Omental fat pad (tissue), 4 donors: ENCODE measurements at places on chromosomes 2 and 18.

GRCh38 chr2:71952572-71953188 is 195.0 kb downstream of the CYP26B1 start:
- no peak for DNase-seq

- no peak for DNase-seq
These were observed 129.7 kb downstream of the MAP4K4 start for GRCh38 chr2:101827246-101827645.

GRCh38 chr2:46298272-46298521 is 990 bp downstream of the EPAS1 start:
- no peak for DNase-seq

GRCh38 chr18:10526561-10526949 is 728 bp downstream of the NAPG start:
- no peak for DNase-seq

GRCh38 chr2:28802975-28803429 is 7.6 kb upstream of the SPDYA start:
- DNase-seq = no peak

DNA sequence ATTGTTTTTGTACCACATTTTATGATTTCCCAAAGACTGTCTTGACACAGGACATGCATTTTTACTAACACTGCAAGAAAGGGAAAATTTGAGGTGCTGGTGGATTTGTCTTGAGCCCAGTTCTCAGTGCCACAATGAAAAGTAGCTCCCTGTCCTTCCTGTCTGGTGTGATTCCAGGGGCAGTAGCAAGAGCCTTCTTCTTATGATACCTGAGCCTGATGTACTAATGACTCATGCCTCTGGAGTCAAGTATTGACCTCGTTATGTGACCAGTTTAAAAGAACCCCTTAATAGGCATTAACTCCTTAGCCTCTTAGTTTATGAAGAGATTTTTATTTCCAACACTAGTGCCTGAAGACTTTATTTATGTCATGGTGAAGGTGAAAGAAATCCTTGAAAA is 728.6 kb downstream of the SLC4A3 start:
- DNase-seq = no peak

GRCh38 chr2:65366595-65367125 is 65.7 kb downstream of the SPRED2 start:
- no peak for DNase-seq

GRCh38 chr18:79790996-79791972 is 6.5 kb upstream of the KCNG2 start:
- peak; percentile 62 for DNase-seq

- DNase-seq = no peak
These were observed 232.4 kb downstream of the MTX2 start for GRCh38 chr2:176501617-176502016.

DNA sequence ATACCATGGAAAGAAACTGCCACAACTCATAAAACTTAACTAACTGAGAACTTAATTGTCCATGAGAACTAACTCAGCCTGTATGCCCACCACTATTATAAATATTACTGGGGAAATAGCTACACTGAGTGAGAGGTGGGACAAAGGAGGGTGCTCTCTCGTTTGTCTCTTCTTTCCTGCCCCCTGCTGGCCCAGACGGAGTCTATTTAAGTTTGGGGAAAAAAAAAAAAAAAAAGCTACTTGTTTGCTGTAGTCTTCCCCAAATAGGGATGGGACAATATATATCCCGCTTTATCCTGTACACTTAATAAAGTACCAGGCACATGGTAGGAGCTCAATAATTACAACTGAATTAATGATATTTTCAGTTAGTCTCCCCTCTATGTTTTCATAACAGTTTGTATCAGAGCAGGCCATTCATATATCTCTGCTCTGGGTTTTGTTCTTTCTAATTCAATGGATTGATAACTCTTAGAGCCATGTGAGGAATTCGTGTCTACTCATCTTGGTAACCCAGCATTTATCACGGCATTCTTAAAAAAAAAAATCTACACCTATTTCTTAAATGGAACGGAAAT is 647.6 kb upstream of the PKDCC start:
- DNase-seq = no peak

- no peak for DNase-seq
These were observed 16.2 kb upstream of the ALPP start for GRCh38 chr2:232362174-232362900.

DNA sequence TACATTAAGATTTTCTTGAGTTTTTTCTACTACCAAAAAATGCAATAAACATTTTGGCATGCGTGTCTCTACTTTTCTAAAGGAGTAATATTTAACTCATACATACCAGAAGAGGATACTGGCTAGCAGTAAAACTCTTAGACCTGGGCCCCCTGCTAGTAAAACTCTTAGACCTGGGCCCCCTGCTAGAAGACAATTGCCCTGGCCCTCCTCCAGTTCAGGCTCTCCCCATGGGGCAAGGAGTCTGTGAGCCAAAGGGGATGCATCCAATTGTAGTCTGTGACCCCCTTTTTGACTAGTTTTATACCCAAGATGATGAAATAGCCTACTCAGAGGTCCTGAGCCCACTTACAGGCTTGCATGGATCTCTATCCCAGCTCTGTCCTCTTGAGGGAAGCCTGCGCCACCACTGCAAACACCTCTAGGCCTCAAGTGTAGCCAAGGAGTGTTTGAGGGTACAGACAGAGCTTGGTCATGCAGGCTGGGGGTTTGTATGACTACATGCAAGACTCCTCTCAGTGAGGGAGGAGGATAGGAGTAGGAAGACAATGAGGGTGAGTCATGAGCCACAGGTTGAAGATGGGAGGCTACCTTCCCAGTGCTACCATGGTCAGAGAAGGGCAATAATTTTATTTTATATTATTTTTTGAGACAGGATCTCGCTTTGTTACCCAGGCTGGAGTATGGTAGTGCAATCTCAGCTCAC is 45.2 kb upstream of the PGAP1 start:
- no peak for DNase-seq

DNA sequence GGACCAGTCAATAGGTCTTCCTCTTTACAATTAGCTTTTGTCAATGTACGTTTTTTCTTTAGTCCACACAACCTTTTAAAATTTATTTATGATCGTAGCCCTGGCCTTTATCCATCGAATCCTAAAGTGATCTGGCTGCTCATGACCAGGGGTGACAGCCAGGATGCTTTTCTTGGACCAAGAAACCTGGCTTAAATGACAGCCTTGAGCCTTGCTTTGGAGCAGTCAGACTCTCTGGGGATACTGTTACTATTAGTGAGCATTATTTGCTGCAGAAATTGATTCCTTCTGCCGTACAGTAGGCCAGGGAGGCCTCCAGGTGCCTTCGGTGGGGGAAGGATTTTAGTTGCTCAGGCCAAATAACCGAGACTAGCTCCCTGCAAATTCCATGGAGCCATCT is 70.2 kb downstream of the AGAP1 start:
- no peak for DNase-seq

DNA sequence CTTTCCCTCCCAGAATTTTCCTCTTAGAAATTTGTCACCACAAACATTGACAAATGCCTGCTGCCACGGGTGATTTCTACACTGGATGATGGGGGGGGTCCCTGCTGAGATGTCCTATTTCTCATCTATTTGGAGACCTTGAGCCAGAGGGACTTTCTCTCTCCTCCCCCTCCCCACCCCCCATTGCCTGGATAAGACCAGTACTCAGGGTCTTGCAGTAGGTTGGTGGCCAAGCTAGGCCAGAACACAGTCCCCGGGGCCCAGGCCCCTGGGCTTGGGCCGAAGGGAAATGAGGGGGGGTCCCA is 560 bp upstream of the DUSP2 start:
- DNase-seq = no peak

- DNase-seq = no peak
These were observed 919.3 kb upstream of the CDH2 start for GRCh38 chr18:29096079-29096770.

- no peak for DNase-seq
These were observed 82.1 kb downstream of the EIF2AK3 start for GRCh38 chr2:88545118-88545517.

- DNase-seq = no peak
These were observed 20.0 kb upstream of the ITGAV start for GRCh38 chr2:186569897-186570296.

GRCh38 chr18:9779630-9780029 is 71.5 kb downstream of the RAB31 start:
- DNase-seq = no peak

DNA sequence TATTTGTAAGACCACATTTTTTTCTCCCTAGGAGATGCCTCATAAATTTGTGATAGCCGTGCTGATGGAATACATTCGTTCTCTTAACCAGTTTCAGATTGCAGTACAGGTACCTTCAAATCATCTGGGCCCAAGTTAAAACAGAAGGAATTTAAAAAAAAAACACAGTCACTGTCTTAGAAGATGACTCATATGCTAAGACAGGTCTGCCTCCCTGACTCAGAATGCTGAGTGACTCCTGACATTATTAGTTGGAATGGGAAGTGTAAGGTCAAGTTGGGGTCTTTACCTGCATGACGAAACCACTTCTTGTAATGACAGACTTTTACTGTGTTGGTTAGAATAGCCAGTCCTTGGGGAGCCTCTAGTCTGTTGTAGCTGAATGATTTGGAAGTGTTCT is 26.3 kb downstream of the RMC1 start:
- DNase-seq = no peak

- no peak for DNase-seq
These were observed 24.1 kb downstream of the EIF2AK3 start for GRCh38 chr2:88603146-88603545.

DNA sequence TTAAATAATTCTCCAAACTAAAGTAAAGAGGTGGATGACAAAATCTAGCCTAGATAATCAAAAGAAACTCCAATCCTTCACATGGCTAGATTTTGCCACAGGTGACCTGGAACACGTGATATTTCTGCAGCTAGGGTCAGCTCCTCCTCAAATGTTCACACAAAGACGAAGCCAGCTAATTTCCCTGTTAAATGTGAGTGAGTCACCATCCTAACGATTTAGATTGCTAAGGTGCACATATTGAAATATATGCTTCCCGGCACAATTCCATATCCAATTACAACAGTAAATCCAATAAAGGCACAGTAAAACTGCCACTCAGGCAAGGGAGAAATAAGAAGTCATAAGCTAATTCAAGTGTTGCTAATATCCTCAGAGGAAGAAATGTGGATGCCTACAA is 28.7 kb downstream of the IKZF2 start:
- DNase-seq = no peak

GRCh38 chr18:4276953-4277585 is 178.0 kb downstream of the DLGAP1 start:
- DNase-seq = no peak

DNA sequence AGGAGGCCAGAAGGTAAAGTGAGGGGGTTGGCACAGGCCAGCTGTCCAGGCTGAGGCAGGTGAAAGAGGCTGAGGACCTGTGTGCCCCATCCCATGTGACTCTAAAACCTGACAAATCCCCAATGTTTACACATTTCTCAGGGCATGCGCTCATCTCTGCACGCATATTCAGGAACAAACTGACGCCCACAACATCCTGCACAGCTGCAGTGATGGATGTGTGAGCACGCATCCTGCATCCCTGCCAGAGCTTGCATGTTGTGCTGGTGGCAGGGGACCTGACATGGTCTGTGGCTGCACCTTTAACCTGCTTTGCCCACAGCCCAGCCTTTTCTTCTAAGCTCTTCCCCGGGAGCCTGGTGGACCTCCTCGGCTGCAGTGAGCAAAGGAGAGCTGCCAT is 83.1 kb downstream of the FBXO15 start:
- no peak for DNase-seq

DNA sequence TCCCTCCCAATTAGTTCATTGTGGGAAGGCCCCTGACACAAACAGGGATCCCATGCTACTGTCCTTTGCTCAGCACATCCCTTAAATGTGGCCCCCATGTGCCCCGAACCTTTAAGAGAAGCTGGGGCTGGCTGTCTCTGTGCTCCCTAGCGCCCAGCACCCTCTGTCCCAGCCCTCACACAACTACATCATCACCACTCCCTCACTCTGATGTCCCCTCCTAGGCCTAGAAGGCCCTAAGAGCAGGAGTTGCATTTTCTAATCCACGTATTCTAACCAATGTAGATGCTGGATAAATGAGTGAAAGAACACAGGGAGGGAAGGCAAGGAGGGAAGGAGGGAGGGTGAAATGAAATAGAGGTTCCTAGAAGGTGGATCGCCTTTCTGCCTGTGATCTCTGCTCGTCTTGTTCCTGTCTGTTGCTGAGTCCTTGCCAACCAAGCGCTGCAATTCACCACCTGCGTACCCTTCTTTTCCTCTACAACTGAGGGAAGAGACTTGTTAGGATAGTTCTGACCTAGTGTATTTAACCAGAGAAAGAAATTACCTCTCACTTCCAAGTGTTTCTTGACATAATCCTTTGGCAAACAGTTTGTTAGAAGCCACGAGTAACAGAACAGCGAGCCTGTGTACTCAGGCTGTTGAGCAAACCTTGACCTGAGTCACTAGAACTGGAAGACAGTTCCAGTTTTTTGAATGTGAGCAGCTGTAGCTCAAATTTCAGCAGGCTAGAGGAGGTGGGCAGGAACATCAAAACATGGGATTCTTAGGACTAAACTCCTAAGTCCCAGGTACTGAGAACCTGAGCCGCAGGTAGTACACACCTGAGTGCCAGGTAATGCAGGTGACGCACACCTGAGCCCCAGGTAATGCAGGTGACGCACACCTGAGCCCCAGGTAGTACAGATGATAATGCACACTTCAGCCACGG is 181.5 kb upstream of the ID2 start:
- no peak for DNase-seq

GRCh38 chr2:160384791-160385190 is 108.8 kb downstream of the RBMS1 start:
- no peak for DNase-seq

DNA sequence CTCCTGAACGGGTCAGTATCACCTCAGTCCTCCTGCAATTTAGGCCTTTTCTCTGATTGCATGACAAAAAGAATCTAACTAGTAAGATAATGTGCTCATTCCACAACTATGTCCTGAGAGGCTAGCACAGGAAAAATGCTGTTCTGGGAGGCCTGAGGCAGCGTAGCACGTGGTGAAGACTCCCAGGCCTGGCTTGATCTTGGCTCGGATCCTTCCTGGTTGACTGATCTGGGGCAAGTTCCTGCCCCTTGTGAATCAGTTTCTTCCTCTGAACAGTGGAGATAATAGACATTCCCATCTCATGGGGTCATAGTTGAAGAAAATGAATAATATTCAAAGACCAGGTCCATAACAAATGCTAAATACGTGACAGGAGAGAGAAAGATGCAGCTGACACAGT is 12.3 kb downstream of the FBLN7 start:
- DNase-seq = no peak

- no peak for DNase-seq
These were observed 32.6 kb downstream of the FASTKD2 start for GRCh38 chr2:206798000-206798399.

DNA sequence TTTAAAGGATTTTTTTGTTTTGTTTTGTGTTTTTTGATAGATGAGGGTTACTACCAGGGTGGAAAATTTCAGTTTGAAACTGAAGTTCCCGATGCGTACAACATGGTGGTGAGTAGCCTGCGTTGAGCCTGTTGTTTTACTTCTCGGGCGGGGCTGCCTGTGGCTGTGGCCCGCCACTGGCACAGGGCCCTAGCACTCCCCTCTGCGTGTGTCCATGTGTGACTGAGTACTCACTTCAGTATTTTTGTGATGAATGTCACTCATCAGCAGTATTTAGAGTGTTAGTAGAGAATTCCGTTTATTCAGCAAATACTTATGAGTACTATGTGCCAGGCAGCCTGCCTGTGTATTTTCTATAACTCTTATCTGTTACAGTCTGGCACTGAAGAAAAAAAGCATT is 44.3 kb upstream of the SCLY start:
- no peak for DNase-seq
